ENCODE measurements at places on chromosomes 4 and X.

- no peak for DNase-seq
Measured at GRCh38 chrX:120668357-120668756, 38.5 kb upstream of the C1GALT1C1 start.

DNA sequence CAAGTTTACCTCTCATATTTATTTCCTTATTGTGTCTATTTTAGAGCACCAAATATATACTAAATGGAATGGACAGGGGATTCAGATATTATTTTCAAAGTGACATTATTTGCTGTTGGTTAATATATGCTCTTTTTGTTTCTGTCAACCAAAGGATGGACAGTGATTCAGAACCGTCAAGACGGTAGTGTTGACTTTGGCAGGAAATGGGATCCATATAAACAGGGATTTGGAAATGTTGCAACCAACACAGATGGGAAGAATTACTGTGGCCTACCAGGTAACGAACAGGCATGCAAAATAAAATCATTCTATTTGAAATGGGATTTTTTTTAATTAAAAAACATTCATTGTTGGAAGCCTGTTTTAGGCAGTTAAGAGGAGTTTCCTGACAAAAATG is 6.2 kb downstream of the FGB start:
- DNase-seq, result no peak

- no peak for DNase-seq
Measured at GRCh38 chr4:14841801-14842768, 160.2 kb upstream of the CPEB2 start.

- no peak for DNase-seq
Measured at GRCh38 chrX:15468036-15468435, 25.1 kb downstream of the PIR start.

- no peak for DNase-seq
Measured at GRCh38 chrX:125150231-125150630, 169.4 kb upstream of the TEX13C start.

DNA sequence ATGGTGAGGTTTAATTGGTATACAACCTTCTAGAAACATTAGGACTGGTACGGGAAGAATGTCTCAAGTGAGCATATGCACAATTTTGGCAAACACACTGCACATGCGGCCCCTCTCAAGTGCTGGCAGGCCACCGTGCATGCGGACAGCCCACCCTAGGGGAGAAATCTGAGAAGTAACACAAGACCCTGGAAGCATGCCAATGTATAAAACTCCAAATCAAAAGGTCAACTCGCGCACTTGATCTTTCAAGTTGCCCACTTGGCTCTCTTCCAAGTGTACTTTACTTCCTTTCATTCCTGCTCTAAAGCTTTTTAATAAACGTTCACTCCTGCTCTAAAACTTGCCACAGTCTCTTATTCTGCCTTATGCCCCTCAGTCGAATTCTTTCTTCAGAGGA is 488.3 kb downstream of the CFAP47 start:
- no peak for DNase-seq

DNA sequence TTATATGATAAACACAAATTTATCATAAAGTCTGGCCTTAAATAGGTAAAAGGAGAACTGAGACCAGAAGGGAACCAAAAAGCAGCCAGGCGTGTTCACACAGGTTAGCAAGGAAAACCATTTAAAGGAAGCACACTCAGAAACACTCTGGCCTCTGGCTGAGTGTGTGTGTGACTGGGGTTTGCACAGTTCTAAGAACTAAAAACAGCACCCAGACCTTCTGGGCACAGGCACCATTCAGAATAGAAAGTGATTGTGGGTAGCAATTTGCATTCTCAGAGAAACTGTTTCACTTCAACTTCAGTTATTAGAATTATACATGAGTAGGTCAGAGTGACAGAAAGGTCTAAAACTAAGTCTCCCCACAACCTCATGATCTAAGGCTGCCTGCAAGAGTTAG is 10.0 kb downstream of the GPR82 start:
- no peak for DNase-seq

GRCh38 chr4:128357286-128357685 is 69.7 kb upstream of the PGRMC2 start:
- no peak for DNase-seq

GRCh38 chr4:53885668-53886067 is 178.7 kb downstream of the CHIC2 start:
- no peak for DNase-seq

DNA sequence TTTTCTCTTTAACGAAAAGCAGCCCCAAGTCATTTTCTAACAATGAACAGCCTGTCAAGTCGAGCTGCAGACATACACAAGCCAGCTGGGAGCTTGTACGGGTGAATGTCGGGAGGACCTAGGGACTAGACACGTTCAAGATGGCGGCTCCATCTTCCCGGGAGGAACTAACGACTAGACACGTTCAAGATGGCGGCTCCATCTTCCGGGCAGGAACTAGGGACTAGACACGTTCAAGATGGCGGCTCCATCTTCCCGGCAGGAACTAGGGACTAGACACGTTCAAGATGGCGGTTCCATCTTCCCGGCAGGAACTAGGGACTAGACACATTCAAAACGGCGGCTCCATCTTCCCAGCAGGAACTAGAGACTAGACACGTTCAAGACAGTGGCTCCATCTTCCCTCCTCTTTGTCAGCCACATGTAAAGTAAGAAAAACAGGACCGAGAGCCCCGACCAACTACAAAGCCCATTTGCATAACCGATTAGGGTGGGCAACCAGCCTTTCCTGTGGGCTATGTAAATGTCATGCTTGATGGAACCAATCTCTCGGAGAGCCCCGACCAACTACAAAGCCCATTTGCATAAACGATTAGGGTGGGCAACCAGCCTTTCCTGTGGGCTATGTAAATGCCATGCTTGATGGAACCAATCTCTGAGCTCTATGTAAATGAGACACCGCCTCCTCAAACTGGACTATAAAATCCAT is 175.5 kb downstream of the DHRSX start:
- no peak for DNase-seq

GRCh38 chr4:10201381-10202223 is 85.0 kb upstream of the WDR1 start:
- no peak for DNase-seq

- no peak for DNase-seq
Measured at GRCh38 chr4:8442596-8443358, 2.2 kb downstream of the TRMT44 start.

GRCh38 chr4:32031026-32031425 is 1310.9 kb downstream of the PCDH7 start:
- DNase-seq, result no peak

DNA sequence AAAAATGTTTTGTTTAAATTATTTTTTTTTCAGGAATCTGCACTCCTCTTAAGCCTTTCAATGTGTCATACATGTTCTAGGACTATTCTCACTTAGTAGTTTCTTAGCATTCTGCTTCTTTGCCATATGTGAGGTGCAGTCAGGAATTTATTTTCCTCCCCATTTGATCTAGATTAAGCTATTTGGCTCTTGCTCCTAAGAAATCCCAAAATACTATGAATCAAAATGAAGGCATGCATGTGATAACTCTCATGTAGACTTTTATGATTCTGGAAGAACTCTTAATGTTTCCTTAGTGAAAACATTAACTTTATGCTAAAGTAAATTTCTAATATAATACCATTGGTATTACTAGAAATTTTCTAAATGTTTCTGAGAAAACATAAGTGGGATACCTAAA is 664.5 kb downstream of the RAPGEF2 start:
- DNase-seq, result no peak

- DNase-seq, result peak; percentile 53
Measured at GRCh38 chr4:122652379-122652778, 31.5 kb upstream of the IL21 start.

DNA sequence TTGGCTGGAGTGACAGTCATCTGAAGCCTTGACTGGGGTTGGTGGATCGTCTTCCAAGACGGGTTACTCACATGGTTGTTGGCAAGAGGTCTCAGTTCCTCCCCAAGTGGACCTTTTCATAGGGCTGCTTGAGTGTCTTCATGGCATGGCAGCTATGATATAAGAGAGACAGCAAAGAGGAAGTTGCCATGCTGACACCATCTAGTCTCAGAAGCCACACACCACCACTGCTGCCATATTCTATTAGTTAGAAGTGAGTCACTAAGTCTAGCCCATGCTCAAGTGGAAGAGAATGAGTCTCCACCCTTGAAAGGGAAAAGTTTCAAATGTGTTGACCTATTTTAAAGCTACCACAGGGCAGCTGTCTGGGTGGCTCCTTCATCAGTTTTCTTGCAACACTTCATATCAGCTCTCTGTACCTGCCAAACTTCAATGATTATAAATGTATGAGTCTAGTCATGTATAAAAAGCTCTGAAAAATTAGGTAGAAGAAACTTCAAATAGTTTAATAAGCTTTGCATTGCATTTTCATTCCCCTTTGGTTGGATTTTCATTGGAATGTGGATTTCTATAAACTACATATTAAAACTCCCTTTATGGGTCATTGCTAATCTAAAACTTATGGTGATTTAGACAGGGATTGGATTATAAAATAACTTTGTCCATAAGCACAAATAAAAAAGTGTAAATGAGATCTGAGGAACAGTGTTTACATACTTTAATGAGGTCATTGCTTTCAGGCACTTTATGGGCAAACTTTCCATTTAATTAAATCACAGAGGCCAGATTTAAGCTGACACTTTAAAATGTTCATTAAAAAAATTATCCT is 68.0 kb upstream of the ATXN3L start:
- no peak for DNase-seq

DNA sequence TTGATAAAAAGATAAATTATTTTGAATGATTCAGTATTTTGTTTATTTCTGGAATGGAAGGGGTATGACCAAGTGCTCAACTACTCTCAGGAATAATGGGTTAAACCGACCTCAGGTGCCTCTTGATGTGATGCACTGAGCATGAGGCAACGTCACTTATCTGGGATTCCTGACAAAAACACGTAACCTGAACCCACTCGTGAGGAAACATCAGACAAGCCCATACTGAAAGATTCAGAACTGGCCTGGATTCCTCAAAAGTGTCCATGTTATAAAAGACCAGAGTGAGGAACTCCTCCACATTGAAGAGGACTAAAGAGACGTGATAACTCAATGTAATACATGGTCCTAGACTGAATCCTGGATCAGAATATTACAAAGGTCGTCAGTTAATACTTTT is 144.0 kb downstream of the FNIP2 start:
- DNase-seq, result no peak

DNA sequence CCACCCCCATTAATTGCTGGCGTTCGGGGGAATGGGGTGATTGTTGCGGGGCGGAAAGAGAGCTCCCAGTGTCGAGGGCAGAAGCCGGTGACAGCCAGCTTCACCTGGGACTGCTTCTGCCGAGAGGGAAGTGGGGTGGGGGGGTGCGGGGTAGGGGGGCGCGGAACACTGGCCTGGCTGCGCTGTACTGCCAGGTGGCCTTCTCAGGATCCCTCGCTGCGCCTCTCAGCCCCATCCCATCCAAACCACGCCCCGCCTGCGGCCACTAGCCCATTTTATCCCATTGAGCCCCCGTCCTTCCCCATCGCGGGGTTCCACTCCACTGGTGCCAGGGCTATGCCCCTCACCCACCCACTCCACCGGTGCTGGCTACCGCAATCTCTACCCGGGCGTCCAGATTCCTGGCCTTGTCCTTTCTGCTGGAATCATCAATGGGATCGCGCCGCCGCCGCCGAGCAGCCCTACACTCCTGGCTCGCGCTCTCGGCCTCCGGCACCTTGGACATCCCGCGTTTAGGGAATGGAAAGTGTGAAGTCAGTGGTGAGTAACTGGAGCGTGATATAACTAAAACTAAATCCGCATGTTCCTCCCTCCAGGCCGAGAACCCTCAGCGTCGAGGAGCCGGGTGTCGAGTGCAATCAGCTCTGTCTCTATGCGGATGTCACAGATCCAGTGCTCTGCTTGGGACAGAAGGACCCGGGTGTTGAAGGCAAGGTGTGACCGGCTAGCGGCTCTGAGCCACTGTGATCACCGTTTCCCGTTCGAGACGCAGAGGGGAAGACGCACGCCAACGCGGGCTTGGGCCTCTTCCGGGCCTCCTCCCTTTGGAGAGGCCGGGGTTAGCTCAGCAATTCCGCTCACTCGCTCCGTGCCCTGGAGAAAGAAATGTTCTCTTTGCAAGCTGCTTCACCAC is 20.5 kb downstream of the NKX3-2 start:
- no peak for DNase-seq

GRCh38 chrX:71541210-71542022 is 8.5 kb downstream of the OGT start:
- no peak for DNase-seq

GRCh38 chr4:53763813-53764597 is 172.7 kb upstream of the LNX1 start:
- no peak for DNase-seq

GRCh38 chr4:57190601-57191481 is 80.7 kb upstream of the IGFBP7 start:
- DNase-seq, result no peak

DNA sequence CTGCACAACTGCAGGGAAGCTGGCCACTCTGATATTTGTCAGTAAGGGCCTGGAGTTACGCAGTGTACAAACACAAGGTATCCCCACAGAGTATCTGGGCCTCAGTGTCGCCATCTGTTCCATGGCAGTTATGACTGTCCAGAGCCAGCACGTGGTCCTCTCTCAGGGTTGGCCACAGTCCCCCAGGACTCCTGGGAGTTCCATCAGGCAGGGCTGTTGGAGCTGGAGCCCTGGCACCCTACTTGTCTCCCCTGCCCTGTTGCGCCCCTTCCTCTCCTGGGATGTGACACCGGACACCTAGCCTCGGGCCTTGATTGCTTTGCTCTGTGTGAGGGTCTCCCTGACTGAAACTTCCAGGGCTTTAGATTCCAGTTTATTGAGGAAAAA is 8.4 kb downstream of the HTRA3 start:
- DNase-seq, result no peak

GRCh38 chr4:19945979-19946380 is 305.7 kb upstream of the SLIT2 start:
- no peak for DNase-seq

DNA sequence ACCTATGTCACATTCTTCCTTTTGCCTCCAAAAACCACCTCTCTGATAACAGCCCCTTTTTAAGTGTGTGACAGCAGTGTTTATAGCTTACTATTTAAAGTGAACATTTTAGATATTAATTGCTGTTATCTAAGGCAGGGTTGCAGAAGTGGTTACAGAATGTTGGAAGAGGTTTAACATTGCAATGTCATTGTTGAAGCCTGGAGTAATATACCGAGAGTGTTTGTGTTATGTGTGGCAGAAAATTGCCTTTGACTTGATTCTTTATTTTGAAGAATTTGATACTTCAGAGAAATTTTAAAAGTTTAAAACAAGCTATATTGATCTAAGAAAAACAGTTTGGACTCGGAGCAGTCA is 37.1 kb downstream of the SMARCAD1 start:
- DNase-seq, result no peak

DNA sequence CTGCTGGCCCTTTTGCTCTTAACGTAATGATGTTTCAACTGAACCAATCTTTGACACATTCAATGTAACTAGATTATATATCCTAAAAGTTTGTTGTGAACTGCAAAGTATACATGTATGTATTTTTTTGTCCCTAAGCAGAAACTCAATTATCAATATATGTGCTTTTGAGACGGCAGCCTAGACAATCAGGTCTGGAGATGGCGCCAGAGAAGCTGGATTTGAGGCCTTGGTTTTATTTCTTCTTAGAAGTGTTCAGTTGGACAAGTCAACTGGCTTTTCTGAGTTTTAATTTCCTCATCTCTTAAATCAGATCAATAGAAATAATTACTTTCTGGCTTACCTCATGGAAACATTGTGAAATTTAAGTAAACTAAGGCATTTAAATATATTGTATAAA is 62.5 kb downstream of the DCAF8L1 start:
- no peak for DNase-seq

- no peak for DNase-seq
Measured at GRCh38 chr4:10105421-10105820, 11.2 kb downstream of the WDR1 start.

GRCh38 chrX:3994315-3994714 is 280.9 kb upstream of the PRKX start:
- no peak for DNase-seq

GRCh38 chrX:3262901-3263300 is 83.6 kb downstream of the MXRA5 start:
- no peak for DNase-seq
